ENCODE measurements at places on chromosomes 5 and 9.

DNA sequence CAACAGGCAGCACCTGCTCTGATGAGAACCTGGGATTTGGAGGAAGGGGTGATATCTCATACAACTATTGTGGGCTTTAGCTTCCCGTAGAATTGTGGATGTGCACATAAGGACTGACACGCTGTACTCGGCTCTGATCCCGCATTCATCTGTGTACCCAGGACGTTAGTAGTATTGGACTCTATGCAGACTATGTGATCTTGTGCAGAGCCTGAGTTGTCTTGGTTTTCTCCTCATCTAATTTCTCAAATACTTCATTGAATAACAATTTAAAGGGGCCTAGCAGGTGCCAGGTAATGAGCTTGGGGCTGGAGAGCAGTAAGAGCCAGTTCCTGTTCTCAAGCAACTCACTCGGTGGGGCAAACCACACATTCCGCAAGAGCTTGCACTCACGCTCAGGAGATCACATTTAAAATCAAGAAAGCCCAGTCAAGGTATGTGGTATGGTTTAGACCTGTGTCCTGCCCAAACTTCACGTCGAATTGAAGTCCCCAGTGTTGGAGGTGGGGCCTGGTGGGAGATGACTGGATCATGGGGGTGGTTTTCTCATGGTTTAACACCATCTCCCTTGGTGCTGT, 14.8 kb downstream of the C5orf15 start:
- DNase-seq, result no peak

GRCh38 chr5:159163027-159163700, 46.2 kb downstream of the RNF145 start:
- no peak for DNase-seq

DNA sequence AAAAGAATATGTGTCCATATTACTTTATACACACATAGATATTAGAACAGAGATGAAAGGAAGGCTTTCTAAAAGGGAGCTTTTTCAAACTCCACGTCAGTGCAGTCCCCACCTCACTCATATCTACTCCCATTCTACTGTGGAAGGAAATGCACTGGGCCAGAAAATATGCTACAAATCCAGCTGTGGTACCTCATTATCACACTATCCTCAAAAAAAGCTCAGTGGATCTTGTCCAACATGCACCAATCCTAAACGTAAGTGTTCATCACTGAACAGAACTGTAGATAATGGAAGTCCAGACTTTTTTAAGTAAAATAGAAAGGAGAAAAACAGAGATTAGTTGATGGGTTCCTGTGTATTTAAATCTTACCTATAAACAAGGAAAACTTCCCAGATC, 27.9 kb downstream of the TRPM6 start:
- DNase-seq, result no peak

DNA sequence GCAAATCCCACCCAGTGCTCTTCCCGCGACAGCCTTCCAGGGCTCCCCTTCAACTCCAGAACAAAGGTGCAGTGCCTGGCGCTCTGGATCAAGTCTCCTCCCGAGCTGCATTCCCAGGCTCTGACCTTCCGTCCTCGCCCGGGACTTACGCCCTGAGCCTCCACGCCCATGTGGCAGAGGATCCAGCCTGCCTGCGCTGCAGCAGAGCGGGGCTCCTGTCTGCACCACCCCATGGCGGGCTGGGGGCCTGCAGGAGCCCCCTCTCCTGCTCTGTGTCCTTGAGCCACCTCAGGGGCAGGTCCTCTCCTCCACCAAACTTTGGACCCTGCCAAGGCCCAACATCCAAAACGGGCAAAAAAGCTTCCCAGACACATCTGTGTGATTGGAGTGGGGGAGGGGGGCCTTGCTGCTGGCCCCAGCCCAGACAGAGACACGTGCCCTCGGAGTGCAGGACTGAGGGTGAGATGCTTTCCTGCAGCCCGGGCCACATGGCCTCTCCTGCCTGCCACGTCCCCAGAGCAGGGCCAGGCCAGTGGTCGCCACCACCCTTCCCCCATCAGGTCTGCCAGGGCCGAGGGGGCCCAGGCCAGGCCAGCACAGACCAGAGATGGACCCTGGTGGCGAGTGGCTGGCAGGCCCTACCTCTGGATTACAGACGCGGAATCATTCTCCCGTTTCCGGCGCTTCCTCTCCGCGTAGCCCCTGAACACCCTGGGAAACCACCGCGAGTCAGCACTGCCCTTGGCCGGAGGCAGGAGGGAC, 4.4 kb downstream of the NSMF start:
- no peak for DNase-seq

- DNase-seq, result no peak
Observed at GRCh38 chr5:106875591-106876297, 795.0 kb downstream of the EFNA5 start.

DNA sequence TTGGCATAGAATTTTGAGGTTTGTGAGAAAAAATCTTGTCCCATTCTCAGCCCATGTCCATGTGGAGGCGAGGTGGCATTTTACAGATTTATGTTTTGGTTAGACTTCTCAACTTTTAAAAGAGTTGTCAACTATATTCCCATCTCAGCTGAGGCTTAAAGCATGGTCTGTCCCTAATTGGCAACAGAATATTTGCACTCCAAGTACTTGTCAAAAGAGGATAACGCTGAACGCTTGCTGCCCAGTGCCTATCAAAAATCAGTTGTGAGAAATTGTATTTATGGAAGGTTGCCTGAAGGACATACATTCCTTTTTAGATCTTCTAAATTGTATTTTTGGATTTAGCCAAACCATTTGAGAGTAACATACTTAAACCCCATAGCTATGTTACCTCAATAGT, 202.0 kb downstream of the SLF1 start:
- DNase-seq, result no peak

- DNase-seq, result no peak
Observed at GRCh38 chr9:8078641-8079140, 279.1 kb upstream of the DMAC1 start.

GRCh38 chr5:67731886-67732285, 483.7 kb upstream of the PIK3R1 start:
- DNase-seq, result no peak

GRCh38 chr9:3746296-3747275, 220.8 kb upstream of the RFX3 start:
- DNase-seq, result peak; percentile 85

DNA sequence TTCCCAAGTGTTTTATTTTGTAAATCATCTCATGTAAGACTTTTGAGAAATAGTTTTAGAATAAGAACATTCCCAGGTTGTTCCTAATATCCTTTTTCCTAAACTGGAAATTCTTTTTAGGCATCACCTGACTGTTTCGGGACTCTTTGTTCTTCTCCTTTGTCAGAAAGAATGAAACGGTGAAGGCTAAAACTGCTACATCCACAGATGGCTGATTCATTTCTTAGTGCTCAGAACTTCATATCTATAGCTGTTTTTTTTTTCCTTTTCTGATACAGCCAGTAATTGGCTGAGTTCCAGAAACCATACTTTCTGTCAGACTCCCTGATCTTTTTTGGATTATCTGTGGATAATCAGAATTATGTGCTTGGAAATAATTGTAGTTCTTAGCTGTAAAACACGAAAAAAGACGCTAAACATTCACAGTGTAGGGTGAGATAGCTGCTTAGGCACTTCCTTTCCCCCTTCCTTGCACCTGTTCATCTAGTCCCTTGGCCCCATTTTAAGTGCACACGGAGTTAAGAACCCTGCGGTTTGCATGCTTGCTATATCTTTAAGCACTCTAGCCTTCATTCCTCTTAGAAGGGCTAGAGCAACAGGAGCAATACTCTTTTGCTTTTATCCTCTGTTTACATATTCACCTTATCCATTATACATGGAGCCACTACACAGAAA, 283.9 kb downstream of the PJA2 start:
- DNase-seq, result no peak
